ENCODE measurements at places on chromosomes 4 and X.

GRCh38 chr4:56907489-56908205 is at the start of gene REST:
Gene REST (plus strand): TSS chr4:56907900. CDS start chr4:56910639, 2,739 bp downstream.
- peak; percentile 56 for DNase-seq

GRCh38 chr4:116215622-116216021 is 869.8 kb downstream of the TRAM1L1 start:
- no peak for DNase-seq

DNA sequence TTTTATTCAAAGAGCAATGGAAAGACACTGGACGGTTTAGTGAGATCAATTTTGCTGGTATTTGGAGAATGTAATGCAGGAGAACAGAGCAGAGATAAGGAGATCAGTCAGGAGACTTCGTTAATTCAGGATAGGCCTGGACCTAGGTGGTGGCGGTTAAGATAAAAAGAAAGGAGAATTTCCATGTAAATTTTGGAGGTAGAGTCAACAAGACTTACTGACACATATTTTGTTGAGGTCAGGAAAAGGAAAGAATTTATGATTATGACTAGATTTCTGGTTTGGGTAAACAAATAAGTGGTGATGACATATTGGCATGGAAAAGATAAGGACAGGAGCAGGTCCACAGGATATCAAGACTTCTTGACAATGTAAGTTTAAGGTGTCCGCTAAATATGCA is 8.8 kb upstream of the AMMECR1 start:
- DNase-seq, result no peak

DNA sequence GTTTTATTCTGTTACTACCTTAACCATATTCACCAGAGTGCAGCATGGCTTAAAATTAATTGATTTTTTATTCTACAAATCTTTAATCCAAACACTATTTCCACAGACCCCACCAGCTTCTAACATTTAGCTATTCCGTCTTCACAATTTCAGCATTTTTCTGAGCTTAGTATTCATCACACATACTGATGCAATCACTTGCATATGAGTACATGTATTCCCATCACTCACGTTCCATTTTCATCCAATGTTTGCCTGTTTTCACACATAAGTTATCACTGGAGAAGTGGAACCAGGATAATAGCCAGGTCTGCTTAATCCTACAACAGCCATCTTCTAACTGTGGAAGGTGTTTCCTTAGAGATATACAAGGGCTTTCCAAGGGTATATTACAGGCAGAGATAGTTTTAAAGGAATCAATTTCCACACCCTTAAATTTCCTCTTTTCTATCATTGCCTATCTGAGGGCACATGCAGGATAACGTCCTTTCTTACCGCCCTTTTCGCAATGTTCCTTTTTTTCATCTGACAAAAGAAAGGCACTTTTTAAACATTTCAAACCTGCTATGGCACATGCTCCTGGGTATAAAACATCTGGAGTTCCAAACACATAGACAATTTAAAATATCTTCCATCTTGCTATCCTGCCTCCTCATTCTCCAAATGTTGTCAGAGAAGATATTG is 115.8 kb downstream of the CORIN start:
- DNase-seq, result no peak

GRCh38 chrX:39967348-39967747 is 130.4 kb downstream of the BCOR start:
- no peak for DNase-seq

DNA sequence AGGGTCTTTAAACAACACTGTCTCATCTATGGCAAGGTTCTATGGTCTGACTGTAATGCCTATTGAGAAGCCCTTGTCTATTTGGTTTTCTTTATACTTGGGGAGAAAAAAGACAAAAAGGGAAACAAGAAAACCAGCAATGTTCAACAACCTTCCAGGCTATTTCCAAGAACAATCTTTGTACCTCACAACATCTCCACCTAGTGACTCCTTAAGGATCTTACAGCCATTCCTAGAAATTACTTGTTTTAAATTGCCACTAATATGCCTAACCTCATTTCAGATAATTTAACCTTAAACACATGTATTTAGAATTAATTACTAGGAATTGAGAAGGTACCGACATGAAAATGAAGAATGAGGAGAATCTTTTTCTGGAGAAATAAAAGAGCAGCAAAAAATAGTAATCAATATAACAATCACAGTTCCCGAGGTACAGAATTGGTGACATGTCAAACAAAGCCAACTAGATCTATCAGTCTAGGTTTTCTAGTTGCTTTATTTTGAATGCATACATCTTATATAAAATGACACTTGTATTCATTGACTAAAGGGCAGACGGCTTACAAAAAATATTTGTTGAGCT is 1.6 kb upstream of the RBM46 start:
- DNase-seq, result no peak

GRCh38 chr4:48133669-48134068 is 381 bp downstream of the TXK start:
- DNase-seq, result no peak

- DNase-seq, result no peak
Observed at GRCh38 chrX:46693149-46693548, 65.8 kb downstream of the SLC9A7 start.

- no peak for DNase-seq
Observed at GRCh38 chr4:168265327-168265726, 53.2 kb downstream of the DDX60 start.

- DNase-seq, result no peak
Observed at GRCh38 chrX:153598541-153599191, at the start of gene CCNQ. Gene CCNQ (minus strand): TSS chrX:153599139. CDS start chrX:153599073, 66 bp downstream.

DNA sequence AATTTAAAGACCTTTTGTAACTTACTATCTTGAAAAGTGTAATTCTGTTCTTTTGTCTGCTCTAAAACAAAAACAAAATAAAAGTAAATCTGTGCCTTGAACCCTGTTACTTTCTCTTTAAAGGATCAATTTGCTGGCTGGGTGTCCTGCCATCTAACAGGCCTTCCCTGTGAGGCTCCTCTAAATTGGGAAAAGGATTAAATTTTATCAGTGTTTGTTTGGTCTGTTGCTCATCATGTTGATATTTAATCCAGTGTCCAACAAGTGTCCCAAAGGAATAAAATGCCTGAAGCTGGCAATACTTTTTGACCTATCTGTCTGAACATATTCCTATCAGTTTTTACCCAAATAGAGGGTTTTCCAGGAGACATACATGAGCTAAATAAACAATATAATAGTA is 688.7 kb downstream of the IL1RAPL1 start:
- DNase-seq, result no peak

DNA sequence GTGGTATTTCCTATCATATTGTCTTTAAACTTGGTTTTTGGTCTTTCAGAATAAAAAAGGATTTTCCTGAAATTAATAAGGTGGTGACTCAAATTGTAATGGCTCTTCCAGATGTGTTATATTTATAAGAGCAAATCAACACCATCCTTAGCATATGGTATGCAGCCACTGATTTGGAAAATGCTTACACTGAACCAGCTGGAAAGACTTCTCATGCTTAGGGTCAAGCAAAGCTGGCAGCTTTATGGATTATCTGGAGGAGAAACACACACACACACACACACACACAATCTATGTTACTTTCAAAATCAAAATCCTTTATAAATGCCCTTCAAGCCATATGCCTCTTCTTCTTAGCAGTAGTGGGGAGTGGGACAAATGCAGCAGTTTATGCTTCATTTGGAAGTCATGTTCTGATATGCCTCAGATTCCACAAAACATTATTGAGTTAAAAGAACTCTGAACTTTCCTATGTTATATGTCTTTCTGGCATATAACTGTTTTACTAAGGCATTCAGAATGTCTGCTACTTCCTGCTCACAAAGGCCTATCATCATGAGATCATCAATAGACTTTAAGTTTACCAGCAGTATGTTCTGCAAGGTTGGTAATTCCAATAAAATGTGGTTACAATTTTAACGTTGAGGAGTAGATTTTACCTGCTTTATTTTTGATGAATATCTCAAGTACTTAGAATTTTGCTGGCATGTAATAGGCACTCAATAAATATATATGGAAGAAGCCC is 72.9 kb upstream of the PRDM5 start:
- DNase-seq, result no peak

DNA sequence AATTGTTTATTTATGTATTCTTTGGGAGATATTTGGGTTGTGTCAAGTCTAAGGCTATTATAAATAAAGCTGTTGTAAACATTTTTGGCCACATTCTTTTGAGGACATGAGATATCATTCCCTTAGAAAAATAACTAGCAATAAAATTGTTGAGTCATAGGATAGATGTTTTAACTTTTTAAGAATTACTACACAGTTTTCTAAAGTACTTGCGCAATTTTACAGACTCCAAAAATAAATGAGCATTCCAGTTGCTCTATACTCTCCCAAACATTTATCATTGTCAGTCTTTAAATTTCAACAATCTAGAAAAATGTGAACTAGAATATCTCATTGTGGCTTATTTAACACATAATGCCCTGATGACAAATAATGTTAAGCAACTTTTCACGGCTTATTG is 189.1 kb upstream of the ADGRL3 start:
- no peak for DNase-seq

GRCh38 chr4:176150356-176150682 is 45.1 kb downstream of the SPATA4 start:
- no peak for DNase-seq

- no peak for DNase-seq
Observed at GRCh38 chrX:2397229-2398063, 103.3 kb downstream of the DHRSX start.

DNA sequence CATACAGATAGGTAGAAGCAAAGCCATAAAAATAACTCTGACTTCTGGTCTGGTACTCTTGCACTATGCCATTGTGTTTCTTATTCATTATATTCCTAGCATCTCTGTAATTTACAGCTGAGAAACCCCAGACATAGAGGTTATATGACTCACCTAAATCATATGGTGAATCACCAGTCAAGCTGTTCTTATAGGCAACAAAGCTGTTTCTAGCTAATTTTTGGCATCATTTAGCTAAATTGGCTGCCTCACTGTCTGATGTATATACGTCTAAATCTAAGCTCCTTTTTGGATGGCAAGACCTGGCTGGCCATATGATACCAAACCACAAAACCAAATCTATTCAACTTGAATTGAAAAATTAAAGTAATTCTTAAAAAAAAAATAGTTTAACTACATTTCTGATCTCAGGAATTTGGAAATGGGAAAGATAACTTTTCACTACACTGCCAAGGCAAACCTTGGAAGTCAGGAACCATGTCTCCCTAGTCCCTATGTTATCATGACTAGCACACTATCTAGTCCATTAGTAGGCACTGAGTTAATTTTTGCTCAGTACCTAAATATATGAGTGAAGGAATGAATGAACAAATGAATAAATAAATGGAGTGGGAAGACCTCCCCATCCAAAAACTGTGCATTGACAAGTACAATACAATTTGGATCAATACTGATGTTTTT is 41.3 kb upstream of the STAG2 start:
- DNase-seq, result no peak

DNA sequence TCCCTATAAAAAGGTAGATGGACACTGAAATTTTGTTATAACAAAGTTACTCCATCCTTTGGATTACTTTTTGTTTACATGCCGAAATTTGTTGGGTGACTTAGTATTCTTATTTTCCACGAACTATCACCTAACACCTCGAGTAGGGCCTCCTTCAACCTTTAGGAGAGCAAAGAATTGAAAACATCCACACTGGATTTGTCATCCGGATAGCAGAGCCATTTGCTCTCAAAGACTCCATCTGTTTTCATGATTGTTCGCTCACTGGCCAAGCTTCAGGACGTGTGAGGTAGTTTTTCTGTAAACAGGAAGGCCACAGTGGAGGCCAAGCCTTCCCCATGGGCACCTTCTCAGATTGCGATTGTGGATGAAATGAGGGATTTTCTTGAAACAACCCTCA is at the start of gene ADAD1:
ADAD1 (plus strand) TSS at position 301 of the 400 bp plus-strand sequence. CDS start 1,059 bp downstream, outside the sequence.
- no peak for DNase-seq

DNA sequence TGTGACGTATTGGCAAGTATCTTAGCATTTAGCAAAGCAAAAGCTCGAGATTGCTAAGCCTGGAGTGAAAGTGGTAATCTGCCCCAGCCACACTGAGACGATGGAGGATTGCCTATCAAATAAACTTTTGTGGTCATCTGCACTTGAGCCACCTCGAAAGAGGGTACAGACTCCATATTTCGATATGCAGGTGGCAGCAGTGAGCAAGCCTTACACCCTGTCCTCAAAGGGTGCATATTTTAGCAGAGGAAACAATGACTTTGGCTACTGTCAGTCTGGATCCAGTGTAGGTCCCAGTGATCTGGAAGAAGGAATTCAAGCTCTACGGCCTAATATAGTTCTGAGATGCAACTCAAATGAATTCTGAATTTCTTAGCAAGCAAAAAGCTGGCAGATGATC is 153.9 kb downstream of the ATG4A start:
- DNase-seq, result no peak

GRCh38 chr4:8368998-8369397 is 71.5 kb downstream of the ACOX3 start:
- no peak for DNase-seq

GRCh38 chr4:74376888-74377483 is 12.0 kb downstream of the EREG start:
- no peak for DNase-seq

DNA sequence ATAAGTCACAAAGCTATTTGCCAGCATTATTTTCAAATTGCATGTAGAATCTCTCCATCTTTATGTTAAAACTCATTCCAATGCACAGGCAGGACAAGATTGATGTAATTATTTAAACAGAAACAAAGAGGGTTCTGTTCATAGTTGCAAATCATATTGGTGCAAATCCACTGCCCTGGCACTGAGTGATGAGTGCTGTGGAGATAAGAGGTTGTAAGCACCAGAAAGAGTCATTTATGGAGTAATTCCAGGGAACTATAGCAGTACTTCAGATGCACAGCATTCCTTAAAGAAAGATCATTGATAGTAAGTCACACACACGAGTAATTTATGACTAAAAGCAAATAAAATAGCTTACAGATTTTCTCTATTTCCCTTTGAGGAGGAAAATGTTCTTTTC is 337.7 kb upstream of the CTSO start:
- no peak for DNase-seq

- no peak for DNase-seq
Observed at GRCh38 chrX:2487366-2487765, 13.4 kb downstream of the DHRSX start.

DNA sequence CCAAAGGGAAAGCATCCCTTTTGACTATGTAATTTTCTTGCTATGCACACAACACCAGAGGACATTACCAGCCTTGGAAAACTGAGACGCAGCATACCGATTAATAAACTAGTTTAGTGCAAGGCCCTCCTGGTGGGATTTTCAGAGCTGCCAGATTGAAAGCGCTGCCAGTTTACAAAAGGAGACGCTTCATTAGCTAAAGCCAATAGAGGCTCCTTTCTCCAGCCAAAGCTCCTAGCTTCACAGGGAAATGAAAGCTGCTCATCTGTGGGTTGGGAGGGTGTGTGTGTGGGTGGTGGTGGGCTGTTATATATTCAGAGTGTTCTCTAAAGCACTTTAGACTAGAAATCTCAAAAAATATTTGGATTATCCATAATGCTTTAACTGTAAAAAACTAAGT is 32.4 kb downstream of the SPANXN4 start:
- no peak for DNase-seq

DNA sequence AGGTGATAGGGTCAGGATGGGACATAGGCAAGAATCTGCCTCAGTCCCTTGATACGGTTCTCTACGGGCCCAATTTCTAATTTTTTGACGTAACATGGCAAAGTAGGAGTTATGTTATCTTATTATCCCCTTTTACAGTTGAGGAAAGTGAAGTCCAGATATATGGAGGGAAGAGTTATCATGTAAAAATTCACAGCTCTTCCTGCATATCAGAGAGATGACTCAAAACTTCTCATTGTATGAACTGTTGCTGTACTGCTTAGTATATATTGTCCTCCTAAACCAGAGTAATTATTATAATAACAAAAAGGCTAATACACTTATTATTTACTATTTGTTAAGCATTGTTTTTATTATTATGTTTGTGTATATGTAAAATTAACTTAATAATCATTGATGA is 260.5 kb upstream of the IGFBP7 start:
- no peak for DNase-seq

- DNase-seq, result no peak
Observed at GRCh38 chr4:102218656-102219055, 126.6 kb downstream of the SLC39A8 start.
